Fibroblast of the conjunctiva (primary cell): ENCODE measurements at places on chromosomes 6 and 20.
A peak's percentile ranks its signal among the peaks of the same experiment; 100 is the strongest.

GRCh38 chr6:92507552-92507951 lies 911.8 kb downstream of the EPHA7 start:
- no peak for DNase-seq

GRCh38 chr6:75096966-75097365 lies 108.9 kb downstream of the COL12A1 start:
- DNase-seq = no peak

DNA sequence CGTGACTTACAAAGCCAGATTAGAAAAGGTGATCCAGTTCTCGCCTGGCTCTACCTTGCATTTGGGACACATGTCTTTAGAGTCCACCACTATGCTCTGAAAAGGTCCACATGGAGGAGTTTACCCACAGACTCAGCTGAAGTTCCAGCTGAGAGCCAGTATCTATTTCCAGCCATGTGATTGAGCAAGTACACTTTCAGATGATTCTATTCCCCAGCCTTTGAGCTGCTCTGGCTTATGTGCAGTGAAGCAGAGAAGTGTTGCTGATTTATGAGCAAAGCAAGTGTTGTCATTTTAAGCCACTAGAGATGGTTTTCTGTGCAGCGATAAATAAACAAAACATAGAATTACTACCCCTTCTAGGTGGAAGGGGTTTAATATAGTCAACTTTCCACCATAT lies 520.8 kb upstream of the RNF217 start:
- no peak for DNase-seq

- no peak for DNase-seq
Measured at GRCh38 chr6:152701863-152702401, 4.2 kb downstream of the MYCT1 start.

GRCh38 chr6:170269846-170270541 lies 20.9 kb downstream of the DLL1 start:
- DNase-seq = no peak

- no peak for DNase-seq
Measured at GRCh38 chr6:15137086-15137485, 108.8 kb upstream of the JARID2 start.

- DNase-seq = no peak
Measured at GRCh38 chr6:144634371-144634770, 349.2 kb downstream of the UTRN start.

GRCh38 chr6:2659882-2660281 lies 90.8 kb downstream of the MYLK4 start:
- DNase-seq = no peak

DNA sequence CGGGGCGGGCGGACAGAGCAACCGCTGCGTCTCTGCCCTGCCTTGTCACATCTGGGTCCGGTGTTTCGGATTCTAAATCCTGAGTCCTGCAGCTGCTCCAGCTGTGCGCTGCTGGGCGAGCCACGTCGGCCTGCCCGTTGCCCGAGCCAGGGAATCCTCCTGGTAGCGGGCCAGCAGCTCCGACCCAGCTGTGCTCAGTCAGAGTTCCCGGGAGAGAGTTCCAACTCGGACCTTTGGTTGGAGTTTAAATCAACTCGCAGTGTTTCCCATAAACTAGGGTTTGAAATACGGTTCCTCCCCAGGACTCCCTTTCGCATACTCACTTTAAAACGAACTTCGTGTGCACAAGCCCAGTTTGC lies 315 bp upstream of the PDE10A start:
- DNase-seq = no peak

DNA sequence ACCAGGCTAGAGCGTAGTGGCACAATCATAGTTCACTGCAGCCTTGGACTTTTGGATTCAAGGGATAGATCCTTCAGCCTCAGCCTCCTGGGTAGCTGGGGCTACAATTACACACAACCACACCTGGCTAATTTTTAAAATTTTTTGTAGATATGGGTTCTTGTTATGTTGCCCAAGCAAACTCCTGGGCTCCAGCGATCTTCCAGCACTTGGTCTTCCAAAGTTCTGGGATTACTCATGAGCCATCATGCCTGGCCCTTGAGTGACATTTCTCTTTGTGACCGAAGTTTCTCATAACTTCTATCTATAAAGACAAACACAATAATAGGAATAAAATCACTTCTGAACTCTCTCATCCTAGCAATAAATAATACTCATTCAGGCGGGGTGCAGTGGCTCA lies 26.1 kb upstream of the GMPR start:
- DNase-seq = no peak

GRCh38 chr6:53703047-53703446 lies 37.5 kb upstream of the KLHL31 start:
- no peak for DNase-seq

GRCh38 chr20:63536241-63536977 lies 767 bp downstream of the PTK6 start:
- DNase-seq = no peak

GRCh38 chr6:24494821-24495795 lies at the start of gene ALDH5A1:
ALDH5A1 (plus strand) TSS chr6:24494969; CDS start chr6:24494997, 28 bp downstream.
- no peak for DNase-seq

DNA sequence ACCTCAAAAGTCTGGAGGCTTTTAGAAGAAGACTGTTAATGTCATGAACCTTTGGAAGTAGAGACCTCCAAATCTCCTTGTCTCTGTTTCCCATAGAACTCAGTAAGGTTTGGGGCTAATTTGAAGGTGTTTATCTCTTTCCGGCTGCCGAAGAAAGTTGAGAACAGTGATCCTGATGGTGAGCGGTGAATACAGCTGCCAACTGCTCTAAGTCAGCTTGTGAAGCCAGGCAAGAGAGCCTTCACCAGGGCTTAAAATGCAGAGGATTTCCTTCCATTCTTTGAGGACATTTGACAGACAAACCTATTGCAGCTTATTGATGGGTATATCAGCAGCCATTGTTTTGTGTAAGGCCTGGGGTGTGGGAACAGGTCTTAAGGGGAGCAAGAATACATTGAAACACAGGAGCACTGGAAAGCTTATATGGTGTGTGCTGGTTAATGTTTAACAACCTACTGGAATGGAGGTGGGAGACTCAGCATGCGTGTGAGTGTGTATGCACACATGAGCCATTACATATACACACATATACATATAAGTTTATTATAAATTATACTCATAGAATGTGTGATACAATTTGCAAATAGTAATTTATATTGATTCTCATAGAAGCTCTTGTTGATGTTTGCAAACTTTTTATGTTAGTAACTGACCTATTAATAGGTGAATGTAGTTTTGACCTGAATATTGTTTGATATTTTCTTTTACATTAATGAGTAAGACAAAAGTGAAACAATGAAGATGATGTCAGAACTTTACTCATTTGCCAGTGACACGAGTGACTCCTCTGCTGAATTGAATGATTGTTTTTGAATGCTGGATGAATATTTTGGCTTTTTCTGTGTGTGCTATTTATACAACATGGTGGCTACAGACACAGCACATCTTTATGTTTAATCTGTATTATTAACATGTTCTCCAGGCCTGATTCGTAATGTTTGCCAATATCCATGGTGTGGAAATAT lies 18.1 kb downstream of the PLEKHG1 start:
- DNase-seq = no peak

GRCh38 chr6:10310330-10310653 lies 104.6 kb downstream of the TFAP2A start:
- no peak for DNase-seq

- no peak for DNase-seq
Measured at GRCh38 chr6:110482774-110483400, 6.5 kb upstream of the SLC22A16 start.

DNA sequence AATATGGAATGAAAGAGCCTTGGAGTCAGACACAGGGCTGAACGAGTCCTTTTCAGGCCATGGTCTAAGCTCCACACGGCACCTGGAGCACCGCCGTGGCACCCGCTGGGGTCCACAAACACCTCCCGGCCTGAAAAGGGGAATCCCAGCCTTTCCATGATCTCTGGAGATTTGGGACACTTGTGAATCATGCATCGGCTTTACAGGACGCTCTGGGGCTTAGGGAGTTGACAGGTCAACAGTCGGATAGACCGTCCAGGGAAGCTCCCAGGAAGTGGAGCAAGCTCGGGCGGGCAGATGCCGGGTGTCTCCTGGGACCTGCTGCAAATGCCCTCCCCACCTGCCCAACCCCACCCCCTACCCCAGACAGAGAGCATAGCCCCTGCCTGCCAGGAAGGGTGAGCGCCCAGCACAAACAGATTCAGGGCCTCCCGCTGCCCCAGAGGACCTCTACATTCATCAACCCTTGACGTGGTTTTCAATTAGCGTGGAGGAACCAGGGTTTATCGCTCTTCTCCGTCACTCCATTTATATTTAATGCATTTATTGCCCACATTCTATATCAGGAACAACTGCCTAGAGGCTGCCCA lies 53.6 kb downstream of the YTHDF1 start:
- no peak for DNase-seq

DNA sequence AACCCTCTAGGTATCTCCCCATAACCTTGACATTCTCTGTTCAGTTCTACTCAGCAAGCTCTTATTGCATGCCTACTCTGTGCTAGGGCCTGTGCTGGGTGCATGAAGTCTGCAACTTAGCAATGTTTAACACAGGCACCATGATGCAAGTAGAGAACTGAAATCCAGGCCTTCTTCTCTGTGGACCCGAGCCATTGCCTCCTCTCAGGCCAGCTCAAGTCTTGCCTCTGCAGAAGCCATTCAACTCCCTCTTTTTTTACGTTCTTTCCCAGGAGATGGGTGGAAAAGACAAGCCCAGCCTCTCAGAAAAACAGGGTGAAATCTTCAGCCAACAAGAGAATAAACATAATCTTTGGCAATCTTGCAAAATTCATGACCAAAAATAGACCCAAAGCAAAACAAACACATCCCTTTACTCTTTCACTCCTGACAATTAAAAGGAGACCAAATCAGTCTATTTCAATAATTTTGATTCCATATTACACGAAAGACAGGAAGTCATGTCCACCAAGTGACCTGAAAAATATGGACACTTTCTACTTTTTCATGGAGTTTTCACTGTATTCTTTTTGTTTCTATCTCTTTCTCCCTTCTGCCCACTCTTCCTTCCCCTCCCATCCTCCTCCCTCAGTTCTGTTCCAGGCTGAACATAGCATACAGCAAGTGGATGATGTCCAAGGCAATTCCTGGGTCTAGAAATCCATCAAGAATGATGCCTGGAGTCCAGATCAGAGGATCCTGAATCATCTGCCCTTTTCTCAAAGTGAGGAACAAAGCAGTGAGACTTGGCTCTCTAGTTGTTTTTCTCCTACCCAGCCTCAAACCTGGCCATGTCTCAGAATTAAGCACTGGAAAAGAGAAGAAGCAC lies 45.4 kb upstream of the MOCS1 start:
- DNase-seq = no peak

DNA sequence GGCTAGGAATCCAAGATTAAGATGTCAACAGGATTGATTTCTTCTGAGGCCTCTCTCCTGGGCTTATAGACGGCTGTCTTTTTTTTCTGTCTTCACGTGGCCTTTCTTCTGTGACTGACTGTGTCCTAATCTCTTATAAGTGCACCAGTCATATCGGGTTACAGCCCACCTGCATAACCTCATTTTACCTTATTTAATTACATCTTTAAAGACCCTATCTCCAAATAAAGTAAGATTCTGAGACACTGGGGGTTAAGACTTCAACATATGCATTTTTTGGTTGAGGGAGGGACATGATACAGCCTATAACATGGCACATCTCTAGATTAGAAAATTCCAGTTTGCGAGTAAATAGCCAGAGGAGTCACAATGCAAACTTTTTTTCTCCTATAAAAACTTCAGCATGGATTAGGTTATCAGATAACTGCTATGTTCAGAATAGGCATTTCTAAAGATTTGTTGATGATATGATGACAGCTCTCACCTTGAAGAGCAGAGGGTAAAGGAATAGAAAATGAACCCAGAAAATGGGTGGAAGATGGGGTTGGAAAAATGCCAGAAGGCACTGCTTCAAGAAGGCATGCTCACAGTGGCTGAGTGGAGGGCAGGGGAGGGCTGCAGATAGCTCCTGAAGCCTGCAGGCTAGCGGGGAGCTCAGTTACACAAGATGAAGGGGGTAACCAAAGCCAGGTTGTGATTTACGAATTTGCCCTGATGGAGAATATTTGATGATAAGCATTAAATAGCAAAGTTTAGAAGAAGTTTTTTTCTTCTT lies 8.7 kb upstream of the PDE7B start:
- no peak for DNase-seq

- DNase-seq = peak; percentile 88
Measured at GRCh38 chr6:139402876-139403386, 28.5 kb upstream of the CITED2 start.

DNA sequence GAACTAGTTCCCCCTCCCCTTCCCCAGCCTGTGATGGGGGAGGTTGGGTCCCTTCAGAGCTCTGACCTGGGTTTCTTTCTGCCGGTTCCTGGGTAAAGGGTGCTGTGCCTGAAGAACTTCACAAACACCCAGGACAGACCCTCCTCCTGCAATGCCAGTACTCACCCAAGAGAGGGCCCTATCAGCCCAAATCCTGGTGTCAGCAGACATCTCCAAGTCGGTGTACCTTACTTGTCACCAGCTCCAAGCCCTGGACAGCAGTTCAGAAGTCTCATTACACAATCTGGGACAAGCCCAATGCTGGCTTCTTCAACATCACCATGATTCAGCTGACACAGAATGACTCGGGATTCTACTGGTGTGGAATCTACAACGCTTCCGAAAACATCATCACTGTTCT lies 467 bp downstream of the TREML4 start:
- DNase-seq = no peak

DNA sequence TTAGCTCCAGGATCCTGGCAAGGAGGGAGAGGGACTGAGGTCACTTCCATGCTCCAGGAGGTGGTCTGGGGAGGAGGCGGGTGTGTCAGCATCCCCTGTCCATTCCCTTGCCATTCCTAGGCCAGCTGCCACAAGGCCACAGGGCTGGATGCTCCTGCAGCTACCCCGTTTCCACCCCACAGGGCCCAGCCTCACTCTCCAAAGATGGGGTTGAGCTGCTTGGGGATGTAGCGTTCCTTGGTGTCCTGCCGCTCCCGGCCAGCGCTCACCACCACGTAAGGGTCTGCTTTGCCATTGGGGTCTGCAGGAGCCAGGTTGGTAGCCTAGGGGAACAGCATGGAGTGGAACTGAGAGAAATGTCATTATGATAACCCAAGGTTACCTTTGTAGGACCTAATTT lies 23.0 kb downstream of the ERGIC3 start:
- no peak for DNase-seq

- DNase-seq = peak; percentile 89
Measured at GRCh38 chr6:30541515-30542403, 14.5 kb downstream of the GNL1 start.

GRCh38 chr20:1894951-1895673 lies at the start of gene SIRPA:
SIRPA (plus strand) TSS chr20:1895407; CDS start chr20:1895448, 41 bp downstream.
- no peak for DNase-seq

DNA sequence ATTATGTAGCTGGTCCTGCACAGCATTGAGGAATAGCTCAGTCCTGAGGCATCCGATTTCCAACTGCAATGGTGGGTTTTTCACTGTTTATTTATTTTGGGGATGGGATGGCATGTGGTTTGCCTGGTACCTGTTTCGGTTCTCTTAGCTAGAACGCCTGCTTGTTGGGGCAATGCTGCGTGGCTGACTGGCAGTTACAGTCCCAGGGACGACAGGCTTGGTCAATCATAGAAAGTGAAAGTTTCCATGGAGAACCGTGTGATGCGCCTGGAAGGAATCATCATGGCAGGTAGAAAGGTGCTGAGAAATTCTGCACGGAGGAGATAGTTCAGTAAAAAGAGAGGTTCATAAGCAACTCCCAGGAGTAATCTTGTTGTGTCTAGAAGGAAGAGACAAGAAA lies 18.4 kb downstream of the ID4 start:
- DNase-seq = no peak
